ENCODE measurements at places on chromosomes 4 and X.

GRCh38 chr4:37095925-37096324, 148.6 kb upstream of the NWD2 start:
- DNase-seq = no peak

DNA sequence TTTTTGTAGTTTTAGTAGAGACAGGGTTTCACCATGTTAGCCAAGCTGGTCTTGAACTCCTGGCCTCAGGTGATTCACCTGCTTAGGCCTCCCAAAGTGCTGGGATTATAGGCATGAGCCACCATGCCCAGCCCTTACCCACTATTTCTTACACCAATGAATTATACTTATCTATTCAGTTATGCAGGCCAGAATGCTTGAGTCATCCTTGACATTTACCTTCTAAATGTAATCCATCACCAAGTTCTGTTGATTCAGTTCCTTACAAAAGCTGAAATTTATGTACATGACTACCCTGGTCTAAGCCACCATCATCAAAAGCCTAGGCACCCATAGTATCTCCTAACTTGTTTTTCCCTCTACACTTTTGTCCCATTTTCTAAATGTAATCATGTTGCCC, 585.7 kb downstream of the IL15 start:
- DNase-seq = no peak

DNA sequence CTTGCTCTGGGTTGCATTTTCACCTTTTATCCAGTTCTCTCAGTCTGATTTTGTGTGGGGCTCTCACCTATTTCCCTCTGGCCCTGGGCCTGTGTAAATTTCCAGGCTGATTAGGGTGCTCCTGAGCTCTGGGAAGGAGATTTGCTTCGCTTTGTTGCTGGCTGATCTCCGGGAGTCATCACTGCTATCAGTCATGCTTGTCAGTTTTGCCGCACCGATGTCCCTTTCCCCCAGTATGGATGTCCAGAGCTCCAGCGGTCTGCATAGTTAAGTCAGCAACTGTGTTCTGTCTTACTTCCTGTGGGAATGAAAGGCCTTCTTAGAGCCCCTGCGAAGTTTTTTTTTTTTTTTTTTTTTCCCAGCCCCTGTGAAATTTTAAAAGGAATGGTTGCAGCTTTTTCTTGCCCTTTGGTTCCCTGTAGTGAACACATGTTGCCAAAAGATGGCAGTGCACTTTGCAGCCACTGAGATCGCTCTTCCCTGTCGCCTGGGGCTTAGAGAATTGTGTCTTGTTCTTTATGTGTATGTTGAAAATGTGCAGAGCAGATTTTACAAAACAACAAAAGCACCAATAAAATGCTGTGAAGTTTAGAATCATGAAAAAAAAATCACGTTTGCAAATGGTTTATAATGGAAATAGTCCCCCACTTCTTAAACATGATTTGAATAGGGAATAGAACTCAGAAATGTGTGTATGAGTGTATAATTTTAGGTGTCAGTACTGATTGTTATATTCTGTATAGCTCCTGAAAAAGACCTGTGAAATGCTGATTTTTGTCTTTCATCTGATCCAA, 109.1 kb upstream of the SLC4A4 start:
- no peak for DNase-seq

DNA sequence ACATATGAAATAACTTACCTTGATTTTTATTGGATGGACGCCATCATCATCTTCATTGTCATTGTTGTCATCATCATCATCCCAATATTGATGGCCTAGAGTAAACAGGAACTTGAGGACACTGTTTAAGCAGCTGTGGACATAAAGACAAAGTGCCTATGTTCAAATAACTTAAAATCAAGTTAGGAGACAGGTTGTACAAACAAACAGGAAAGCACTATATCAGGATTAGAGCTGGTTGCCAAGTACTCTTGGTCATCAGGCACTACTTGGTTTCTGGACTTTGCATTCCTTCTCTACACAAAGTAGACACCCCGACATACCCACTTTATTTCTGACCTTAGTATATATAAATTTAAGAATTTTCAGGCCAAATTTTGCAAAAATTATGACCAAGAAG, 608.6 kb downstream of the KLHL13 start:
- no peak for DNase-seq

- DNase-seq = no peak
Observed at GRCh38 chr4:38695809-38696208, 31.8 kb downstream of the KLF3 start.

DNA sequence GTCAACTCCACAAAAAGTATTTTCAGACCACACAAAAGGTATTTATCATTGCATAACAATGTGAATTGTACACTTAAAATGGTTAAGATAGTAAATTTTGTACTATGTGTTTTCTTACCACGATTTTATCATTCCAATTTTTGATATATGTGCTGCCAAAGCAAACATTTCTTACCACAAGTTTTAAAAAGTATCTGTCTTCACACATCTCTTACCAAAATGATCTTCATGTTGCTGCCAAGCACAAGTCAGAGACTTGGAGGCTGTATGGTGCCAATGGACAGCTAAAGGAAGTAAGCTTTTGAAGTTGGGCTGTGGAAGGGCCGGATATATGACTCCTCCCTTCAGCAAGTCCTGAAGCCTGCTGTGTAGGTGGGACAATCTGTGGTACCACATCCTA, 67.9 kb downstream of the TMLHE start:
- no peak for DNase-seq

- DNase-seq = no peak
Observed at GRCh38 chrX:153513265-153513664, 4.2 kb upstream of the ATP2B3 start.

DNA sequence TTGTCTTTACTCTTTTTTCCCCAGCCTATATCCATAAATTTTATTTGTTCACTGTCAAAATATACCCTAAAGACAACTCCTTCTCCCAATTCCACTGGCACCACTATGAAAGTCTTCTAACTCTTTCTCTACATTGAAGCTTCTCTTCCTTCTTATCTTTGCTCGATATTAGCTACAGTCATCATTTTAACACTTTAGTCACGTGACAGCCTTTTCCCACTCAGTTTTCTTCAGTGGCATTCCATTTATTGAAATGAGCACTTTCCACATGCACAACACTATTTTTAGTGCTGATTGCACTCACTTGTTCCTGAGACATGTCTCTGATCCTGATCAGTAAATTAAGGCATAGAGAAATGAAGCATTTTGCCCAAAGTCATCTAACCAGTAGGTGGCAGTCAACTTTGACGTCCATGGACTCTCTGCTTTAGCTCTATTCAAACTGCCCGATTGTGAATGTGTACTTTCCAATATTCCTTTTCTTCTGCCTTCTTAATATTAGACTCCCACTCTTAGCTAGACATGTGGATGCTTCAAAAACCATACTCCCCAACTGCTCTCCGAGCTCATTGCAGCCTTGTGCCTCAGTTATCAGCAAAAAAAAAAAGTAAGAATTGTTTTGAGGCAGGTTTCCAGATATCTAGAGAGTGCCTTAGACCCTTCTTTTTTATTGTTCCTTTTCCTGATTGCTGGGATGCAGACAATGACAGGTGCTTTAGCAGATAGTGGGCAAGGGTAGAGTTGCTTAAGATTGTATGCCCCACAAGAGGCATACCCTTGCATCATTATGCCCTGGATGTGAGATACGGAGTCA, 394.4 kb upstream of the ADGRL3 start:
- no peak for DNase-seq

DNA sequence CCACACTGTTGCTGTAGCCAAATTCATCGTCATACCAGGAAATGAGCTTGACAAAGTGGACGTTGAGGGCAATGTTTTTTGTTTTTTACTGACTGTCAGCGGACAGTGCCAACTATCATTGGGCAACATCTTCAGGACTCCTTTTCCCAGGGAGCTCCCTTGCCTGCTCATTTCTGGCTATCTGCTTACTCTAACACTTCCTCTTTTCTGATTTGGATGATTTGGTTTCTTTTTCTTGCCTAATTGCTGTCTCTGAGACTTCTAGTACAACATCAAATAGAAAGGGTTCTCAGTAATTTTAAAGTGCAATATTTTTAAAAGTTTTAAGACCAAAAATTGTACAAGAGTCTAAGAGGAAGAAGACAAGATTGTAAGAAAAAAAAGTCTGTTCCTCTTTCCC, 92.0 kb upstream of the KLHL4 start:
- DNase-seq = no peak

DNA sequence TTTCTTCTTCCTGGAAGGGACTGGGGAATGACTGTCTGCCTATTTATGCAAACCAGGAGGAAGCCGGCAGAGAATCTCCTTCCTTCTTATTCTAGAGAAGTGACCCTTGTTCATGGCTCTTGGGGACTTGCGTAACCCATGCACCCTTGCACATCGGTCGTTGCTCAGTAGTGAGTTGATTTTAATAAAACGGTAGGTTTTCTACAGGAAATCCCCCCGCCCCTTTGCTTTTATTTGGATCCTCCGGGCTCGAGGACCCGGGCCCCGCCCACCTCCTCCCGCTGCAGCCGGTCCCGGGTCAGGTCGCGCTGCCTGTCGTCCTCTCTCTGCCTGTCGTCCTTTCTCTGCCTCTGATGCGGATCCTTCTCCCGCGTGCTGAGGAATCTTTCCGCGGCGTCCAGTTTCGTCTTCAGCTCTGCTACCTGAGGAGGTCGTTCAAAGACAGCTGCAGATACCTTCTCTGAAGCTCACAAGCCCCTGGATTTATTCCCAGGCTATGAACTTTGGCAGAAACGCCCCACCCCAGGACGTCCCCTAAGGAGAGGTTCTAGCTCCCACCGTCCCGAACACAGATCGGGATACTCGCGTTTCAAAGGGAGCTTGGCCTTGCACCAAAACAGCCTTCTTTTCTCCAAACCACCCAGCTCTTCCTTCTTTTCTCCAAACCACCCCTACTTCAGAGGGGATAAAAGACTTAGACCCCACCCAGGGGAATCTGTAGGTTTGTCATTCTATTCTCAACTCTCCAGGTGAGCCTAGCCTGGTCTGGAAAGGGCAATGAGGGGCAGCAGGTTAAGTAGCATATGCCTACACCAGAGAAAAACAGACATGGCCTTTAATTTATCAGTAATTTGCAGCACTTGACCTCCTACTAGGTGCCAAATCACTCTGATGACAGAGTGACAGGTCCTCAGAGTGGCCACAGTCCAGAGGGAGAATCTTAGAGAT, 7.0 kb downstream of the TNIP3 start:
- DNase-seq = no peak

GRCh38 chr4:42750856-42751255, 94.0 kb upstream of the ATP8A1 start:
- DNase-seq = no peak

DNA sequence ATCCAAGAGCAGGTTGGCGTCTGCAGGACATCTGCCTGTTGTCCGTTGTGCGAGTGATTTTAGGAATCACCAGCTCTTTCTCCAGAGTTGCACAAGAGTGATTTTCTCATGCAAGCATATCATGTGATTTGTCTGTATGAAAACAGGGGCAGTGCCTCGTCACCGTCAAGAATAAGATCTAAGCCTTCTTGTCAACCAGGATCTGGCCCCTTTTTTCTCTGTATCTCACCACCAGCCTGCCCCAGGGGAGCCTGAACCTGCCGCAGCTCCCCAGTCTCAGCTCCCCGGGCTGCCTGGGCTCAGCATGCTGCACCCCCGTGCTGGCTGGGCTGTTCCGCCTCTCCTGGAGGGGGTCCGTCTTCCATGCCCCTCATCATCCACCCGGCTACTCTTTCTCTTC, 90.5 kb downstream of the STOX2 start:
- no peak for DNase-seq

- DNase-seq = no peak
Observed at GRCh38 chr4:156146571-156146970, 192.9 kb upstream of the CTSO start.

GRCh38 chrX:41336447-41336846, 2.5 kb downstream of the DDX3X start:
- DNase-seq = no peak

DNA sequence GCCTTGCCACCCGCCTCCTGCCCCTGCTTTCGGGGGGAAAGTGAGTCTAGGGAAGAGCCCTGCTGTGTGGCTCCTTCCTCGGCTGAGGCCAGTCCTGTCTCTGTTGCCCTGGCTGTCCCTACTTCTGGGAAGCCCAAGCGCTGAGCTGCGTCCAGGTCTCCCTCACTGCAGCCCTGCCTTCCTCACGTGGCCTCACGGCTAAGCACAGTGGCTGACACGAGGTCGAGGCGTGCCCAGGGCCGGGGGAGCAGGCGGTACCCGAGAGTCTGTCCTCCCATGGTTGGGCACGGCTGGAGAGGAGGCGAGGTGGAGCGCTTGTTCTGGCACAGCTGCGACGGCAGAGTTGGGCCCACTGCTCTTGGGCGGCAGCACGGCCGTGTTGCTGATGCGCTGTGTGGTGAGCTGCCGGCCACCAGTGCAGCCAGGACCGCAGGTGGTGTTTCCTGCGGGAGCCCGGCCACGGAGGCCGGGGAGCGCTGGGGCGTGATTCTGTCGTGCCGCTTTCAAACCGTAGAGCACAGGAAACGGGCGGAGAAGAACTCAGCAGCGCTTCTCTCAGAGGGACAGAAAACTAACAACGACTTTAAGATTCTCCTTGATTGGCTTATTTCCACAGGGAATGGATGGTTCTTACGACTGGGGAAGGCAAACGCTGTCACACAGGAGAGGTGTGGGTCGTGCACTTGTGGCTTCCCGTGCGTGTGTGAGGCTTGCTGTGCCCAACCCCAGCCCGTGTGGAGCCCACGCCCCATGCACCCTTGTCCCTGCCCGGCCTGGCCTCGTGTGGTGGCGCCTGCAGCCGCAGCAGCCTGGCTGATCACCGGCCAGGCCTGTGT, 21.3 kb downstream of the MAEA start:
- no peak for DNase-seq

- no peak for DNase-seq
Observed at GRCh38 chr4:121541696-121542095, 155.1 kb downstream of the ANXA5 start.

GRCh38 chr4:89788206-89789072, 48.5 kb downstream of the SNCA start:
- DNase-seq = no peak

GRCh38 chrX:11435568-11435967, 142.4 kb downstream of the AMELX start:
- no peak for DNase-seq

- no peak for DNase-seq
Observed at GRCh38 chr4:39716356-39716755, 18.4 kb downstream of the UBE2K start.

DNA sequence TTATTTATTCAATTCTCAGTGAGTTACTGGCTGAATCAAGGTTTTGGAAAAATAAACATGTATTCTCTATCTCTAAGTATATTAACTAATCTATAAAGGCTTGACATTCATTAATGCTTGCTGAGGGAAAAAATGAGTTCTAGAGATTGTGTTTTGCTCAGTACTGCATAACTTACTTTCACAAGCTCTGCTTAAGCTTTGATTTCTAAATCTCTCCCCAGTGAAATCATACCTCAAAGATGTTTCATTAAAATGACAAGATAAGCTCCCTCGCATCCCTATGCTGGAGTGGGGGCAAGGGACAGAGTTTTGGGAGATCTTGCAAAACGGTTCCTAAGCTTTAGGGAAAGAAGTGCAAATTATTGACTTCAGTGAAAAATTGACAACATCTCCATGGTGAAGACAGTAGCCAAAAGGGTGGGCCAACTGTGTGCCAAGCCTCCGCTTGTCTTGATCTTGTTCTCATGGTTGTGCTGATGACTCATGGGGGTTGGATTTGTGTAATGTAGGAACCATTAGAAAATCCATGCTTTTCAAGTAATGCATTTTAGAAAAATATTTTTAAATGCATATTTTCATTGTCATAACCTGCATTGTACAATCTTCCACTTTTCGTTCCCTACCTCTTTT, 521.4 kb downstream of the RPA4 start:
- no peak for DNase-seq
